ENCODE measurements at places on chromosomes 3 and 15.
A peak's percentile ranks its signal among the peaks of the same experiment; 100 is the strongest.

- peak; percentile 71 for DNase-seq
These were observed 42.3 kb downstream of the KLHL6 start for GRCh38 chr3:183513046-183513706.

- no peak for DNase-seq
These were observed 24.8 kb upstream of the SLMAP start for GRCh38 chr3:57731311-57731710.

DNA sequence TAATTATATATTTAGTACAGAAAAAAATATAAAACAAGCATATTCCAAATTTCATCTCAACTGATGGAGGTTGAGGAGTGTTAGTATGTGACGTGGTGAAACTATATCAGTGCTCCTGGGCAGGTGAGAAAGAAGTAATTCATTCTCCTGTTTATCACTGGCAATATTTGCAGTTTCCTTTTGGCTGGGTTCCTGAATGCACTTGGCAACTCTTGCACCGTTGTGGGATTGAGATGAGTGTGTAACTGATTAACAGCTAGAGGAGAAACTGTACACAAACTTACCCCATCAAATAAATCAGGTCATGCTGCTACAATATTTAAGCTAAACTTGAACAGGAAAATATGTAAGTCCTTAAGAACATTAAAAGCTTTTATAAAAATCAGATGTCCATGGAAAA is 2.1 kb upstream of the ATP13A4 start:
- no peak for DNase-seq

DNA sequence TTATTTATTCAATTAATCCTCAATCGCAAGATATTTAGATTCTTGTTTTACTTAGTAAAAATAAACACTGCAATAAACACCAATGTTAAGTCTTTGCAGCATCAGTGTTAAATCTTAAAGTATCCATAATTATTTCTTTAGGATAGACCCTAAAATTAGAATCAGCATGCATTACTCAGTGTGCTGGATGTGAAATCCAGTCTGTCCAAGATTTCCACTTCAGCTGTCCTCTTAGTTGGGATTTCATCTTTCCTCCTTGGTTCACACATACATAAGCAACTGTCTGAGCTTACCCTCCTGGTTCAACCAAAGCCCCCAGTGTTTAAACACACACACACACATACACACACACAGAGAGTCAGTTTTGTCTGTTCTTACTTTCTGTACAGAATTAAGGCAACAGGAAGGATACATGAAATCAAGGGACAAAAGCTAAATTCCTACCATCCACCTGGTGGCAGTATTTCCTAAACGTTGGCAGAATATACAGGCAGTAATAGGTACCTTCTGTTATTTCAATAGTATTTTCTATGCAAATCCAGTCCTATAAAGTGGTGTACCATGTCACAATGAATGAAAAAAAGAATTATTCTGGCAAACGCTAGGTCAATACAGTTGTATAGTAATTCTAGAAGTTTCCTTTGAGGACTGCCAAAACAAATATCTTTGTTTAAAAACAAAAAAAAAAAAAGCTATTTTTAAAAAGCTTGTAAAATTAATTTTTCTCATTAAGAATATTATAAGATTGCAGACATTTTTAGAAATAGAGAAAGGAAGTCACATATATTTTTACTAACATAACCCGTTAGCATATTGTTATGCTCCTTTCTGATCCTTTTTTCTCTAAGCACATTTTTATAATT is 27.3 kb upstream of the DMXL2 start:
- peak; percentile 10 for DNase-seq

- DNase-seq: no peak
These were observed 86.7 kb upstream of the LINGO1 start for GRCh38 chr15:77719450-77719849.

GRCh38 chr3:44365952-44366351 is 27.4 kb downstream of the TCAIM start:
- DNase-seq: no peak
